ENCODE measurements at places on chromosomes 5 and 9. TPM values are rescaled to one million over a fixed set of nuclear protein-coding genes. Genes with fewer than 3 reads are reported as not detected.
A peak's percentile ranks its signal among the peaks of the same experiment; 100 is the strongest.

DNA sequence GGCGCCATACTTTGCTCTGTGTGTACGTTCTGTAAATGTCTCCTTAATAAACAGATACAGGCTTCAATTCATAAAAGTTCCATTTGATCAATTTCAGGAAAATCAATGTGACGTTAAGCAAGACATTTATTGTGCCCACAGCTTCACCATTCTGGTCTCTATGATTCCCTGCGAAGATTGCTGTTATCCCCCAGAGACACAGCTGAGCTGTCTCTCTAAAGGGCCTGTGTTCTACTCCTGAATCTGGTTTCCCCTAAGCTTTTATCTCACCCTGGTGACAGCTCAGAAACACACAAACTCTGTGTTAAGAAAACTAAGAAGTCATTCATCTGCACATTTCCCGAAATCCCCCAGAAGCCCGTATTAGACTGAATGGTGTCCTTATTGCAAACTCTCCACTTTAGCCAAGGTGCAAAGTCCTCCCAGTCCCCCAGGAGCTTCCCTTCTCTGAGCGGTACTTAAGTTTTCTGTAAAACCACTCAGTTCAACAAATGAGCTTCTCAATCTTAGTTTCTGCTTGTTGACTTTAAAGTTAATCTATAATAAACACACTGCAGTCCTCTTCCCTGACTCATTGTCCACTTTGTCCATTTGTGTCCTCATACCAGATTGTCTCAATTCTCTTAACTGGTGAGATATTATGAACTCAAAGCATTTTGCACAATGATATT lies 1.4 kb upstream of the C5orf15 start:
- no peak for DNase-seq

The CEL gene
- total RNA-seq = 1.9 TPM

The IL13 gene
- total RNA-seq = not detected

DNA sequence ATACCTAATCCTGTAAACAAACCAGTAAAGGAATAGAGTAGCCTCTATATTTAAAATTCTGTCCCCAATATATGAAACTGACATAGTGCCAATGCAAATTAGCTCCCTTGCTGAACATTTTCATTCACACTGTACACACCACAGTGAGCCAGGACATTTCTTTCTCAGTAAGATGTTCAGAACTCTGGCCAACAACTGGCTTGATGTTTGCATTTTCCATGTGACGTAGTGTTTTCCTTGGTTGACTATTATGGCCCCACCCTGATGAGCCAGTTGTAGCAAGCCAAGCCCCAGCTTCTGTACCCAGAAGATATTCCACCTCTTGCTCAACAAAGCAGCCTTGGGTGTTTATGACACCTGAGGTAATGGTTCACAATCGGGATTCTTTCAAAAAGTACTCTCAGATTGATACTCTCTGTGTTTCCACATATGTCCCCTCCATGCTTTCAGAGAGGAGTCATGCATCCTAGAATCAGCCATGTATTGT lies 17.7 kb upstream of the ANXA1 start:
- peak; percentile 93 for DNase-seq

- DNase-seq = no peak
These were observed 158.1 kb downstream of the SLC25A46 start for GRCh38 chr5:110896901-110897300.

The LCN9 gene
- not detected for total RNA-seq

GRCh38 chr9:17630531-17630949 lies 51.7 kb downstream of the SH3GL2 start:
- no peak for DNase-seq

GRCh38 chr9:34560599-34561214 lies 28.8 kb downstream of the CNTFR start:
- no peak for DNase-seq

- DNase-seq = no peak
These were observed 143.6 kb downstream of the ADCY2 start for GRCh38 chr5:7539571-7539970.

The ACOT12 gene
- total RNA-seq = not detected

GRCh38 chr5:100448111-100448528 lies 87.1 kb upstream of the FAM174A start:
- peak; percentile 9 for DNase-seq

The IRX1 gene
- 13.8 TPM for total RNA-seq

The MEIKIN gene
- total RNA-seq = not detected

GRCh38 chr9:89919171-89919681 lies 314.4 kb downstream of the GADD45G start:
- DNase-seq = peak; percentile 43

The CDH10 gene
- 0.33 TPM for total RNA-seq

DNA sequence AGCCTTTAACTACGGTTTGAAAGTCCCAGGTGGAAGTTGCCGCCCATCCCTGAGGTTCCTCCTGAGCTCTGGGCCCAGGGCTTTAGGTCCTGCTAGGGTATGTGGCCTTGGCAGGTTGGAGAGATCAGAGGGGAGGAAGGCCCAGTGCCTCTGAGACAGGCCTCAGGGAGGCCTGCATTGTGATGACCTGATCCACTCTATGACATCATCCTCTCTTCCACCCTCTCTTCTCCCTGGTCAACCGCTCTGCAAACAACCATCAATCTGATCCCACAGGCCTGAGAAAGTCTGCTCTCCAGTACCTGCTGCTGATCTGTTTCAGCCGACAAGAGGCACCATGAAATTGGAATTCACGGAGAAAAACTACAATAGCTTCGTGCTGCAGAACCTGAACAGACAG lies at the start of gene CCIN:
Gene CCIN, plus strand, starts transcription at position 223 of the 400 bp plus-strand sequence. Its CDS starts 115 bp downstream, at position 338.
- no peak for DNase-seq

DNA sequence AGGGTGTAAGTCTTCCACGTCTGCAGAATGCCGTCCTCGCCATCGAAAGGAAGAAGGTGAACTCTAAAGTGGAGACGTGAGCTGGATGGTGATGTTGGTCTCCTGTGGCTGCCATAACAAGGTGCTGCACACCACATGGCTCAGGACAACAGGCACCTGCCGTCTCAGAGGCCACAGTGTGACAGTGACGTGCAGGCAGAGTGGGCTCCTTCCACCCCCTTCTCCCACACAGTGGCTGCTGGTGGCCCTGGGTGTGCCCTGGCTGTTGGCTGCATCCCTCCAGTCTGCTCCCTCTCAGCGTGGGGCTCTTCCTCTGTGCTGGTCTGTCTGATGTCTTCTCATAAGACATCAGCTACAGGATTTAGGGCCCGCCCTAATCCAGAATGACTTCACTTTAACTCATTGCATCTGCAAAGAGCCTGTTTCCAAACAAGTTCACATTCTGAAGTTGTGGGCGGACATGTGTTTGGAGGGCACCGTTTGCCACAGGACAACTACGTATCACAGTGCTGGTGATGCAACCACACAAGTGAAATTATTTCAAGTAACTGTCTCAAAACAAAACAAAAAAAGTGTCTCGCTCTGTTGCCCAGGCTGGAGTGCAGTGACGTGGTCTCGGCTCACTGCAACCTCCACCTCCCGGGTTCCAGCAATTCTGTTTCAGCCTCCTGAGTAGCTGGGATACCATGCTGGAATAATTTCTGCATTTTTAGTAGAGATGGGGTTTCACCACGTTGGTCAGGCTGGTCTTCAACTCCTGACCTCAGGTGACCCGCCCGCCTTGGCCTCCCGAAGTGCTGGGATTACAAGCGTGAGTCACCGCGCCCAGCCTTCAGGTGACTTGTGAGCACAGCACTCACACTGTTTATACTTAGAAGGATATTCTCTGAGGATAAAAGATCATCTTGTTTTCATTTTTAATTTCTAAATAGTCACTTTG lies 31.2 kb upstream of the CLPTM1L start:
- peak; percentile 13 for DNase-seq

Data from MCF 10A (cell line).